ENCODE measurements at places on chromosomes 6 and 20. TPM values are rescaled to one million over a fixed set of nuclear protein-coding genes. Genes with fewer than 3 reads are reported as not detected.

Gene KCNQ2
- polyA plus RNA-seq = 9.0 TPM

GRCh38 chr20:50655311-50655880, 35.9 kb downstream of the RIPOR3 start:
- DNase-seq = no peak

GRCh38 chr6:150936021-150936555, 70.6 kb downstream of the MTHFD1L start:
- no peak for DNase-seq

- peak; percentile 66 for DNase-seq
Observed at GRCh38 chr20:33209789-33210188, 7.4 kb upstream of the BPIFA3 start.

Gene TEAD3
- polyA plus RNA-seq = 37.1 TPM

DNA sequence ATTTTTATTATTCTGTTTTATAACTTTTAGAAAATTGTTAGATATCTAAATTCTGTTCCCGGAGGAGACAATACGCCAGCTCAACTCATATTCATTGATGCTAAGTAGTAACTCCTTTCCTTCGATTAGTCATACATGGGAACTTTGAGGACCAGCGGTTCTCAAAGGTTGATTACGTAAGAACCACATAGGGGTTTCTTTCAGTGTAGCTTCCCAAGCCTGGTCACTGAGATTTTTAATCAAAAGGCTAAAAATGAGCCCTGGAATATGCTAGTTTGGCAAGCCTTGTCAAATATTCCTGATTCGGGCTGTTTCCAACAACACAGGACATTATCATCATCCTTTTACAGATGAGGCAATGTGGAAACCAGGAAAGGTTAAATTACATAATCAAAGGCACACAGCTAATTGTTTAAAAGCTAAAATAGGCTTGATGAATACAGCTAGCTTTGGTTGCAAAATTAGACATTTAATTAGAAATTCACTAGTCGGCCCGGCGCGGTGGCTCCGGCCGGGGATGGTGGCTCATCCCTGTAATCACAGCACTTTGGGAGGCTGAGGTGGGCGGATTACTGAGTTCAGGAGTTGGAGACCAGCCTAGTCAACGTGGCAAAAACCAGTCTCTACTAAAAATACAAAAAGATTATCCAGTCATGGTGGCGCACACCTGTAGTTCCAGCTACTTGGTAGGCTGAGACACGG, 14.6 kb upstream of the MEI4 start:
- DNase-seq = no peak

- DNase-seq = no peak
Observed at GRCh38 chr6:103783329-103783728, 1076.4 kb downstream of the HACE1 start.

DNA sequence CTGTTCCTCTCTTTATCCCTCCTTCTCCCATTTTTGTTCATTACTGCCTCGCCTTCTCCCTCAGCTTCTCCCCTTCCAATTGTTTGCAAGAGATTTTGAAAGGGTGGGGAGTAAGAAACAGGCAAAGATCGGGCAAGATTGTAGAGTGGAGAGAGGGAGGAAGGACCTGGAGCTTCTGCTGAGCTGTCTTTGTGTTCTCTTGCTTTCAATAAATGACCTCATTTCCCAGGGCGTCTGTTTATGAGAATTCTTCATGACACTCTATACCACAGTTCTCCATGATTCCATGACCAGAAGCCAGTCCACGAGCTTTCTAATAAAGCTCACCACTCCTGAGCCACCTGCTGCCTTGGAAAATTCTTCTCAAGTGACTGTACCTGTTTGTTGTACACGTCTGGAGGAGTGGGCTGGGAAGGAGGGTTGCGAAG, 50.0 kb upstream of the PLEKHG1 start:
- no peak for DNase-seq

GRCh38 chr20:4083098-4083865, 67.9 kb upstream of the RNF24 start:
- no peak for DNase-seq

DNA sequence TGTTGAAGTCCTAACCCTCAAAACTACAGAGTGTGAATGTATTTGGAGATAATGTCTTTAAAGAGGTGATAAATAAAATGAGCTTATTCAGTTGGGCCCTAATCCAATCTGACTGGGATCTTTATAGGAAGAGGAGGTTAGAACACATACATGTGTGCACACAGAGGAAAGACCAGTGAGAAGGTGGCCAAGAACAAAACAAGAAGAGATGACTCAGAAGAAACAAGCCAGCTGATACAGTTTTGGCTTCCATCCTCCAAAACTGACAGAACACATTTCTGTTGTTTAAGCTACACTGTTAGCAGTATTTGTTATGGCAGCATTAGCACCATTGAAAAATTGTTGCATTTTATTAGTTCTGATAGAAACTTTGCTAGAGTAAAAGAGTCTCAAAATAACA, 609.3 kb upstream of the IMPG1 start:
- DNase-seq = no peak

Gene TBXT
- not detected for polyA plus RNA-seq

Gene ATAT1
- 33.7 TPM for polyA plus RNA-seq

Gene UNC5CL
- 1.1 TPM for polyA plus RNA-seq

GRCh38 chr6:26043384-26044139, 43.7 kb upstream of the HFE start:
- DNase-seq = peak; percentile 97

- no peak for DNase-seq
Observed at GRCh38 chr6:155270561-155271091, 6.8 kb downstream of the CLDN20 start.

Gene SUPT3H
- 18.9 TPM for polyA plus RNA-seq

DNA sequence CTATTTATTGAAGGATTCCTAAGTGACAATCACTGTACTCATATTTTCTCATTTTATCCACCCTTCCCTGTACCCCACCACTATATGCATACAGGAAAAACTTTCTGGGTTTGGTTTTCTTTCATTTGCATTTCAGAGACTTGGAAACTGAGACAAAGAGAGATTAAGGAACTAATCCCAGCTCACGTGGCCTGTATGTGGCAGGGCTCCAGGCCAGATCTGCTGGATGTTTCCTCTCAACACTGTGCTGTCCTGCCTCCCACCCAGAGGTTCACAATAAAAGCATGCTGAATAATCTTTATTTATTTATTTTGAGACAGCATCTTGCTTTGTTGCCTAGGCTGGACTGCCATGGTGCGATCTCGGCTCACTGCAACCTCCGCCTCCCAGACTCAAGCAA, 50.2 kb downstream of the CEP162 start:
- DNase-seq = no peak

DNA sequence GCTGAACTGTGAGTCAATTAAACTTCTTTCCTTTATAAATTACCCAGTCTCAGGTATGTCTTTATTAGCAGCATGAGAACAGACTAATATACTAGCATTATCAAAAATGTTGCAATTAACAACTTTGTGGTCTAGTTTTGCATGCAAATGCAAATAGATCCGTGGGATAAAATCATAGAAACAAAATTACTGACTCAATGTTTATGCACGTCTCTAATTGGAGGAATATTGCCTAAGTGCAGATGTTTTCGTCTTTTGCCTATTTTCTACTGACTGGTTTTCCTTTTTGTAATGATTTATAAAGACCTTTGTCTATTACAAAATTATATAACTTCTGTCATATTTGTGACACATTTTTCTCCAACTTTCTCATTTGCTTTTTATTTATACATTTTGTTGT, 51.9 kb downstream of the SYNE1 start:
- no peak for DNase-seq

Gene RAET1E
- polyA plus RNA-seq = 0.44 TPM

DNA sequence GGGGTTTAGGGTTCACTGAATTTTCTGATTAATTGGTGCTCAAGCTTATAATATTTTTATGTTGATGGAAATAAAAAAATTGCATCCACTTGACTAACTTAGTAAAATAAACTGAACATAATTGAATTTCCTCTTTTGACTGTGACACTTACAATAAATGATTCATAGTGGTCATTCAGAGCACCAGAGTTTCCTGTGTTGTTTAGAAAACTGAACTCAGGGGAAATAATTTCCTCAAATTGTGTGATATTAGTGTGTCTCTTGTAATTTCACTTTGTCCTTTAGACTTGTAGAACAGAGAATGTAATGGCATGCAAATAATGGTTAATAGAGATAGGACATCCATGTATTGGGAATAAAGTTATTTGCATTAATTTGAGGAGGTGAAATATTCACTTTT, 319.7 kb upstream of the MAN1A1 start:
- no peak for DNase-seq

GRCh38 chr20:51712501-51713212, 55.5 kb downstream of the ATP9A start:
- DNase-seq = no peak

- no peak for DNase-seq
Observed at GRCh38 chr6:150254770-150255169, 111.9 kb downstream of the PPP1R14C start.

- DNase-seq = no peak
Observed at GRCh38 chr20:48203252-48203651, 418.0 kb upstream of the SULF2 start.

GRCh38 chr6:1615151-1615852, 5.6 kb downstream of the FOXC1 start:
- no peak for DNase-seq

GRCh38 chr20:49482621-49483017, at the start of gene KCNB1:
Gene KCNB1, minus strand, starts transcription at chr20:49482668. Its CDS starts 188 bp downstream, at chr20:49482480.
- DNase-seq = peak; percentile 71

GRCh38 chr6:140012150-140012549, 637.7 kb upstream of the CITED2 start:
- DNase-seq = no peak

Gene CYP21A2
- polyA plus RNA-seq = 1.1 TPM

Gene MOG
- not detected for polyA plus RNA-seq

Gene EBF4
- 28.0 TPM for polyA plus RNA-seq

DNA sequence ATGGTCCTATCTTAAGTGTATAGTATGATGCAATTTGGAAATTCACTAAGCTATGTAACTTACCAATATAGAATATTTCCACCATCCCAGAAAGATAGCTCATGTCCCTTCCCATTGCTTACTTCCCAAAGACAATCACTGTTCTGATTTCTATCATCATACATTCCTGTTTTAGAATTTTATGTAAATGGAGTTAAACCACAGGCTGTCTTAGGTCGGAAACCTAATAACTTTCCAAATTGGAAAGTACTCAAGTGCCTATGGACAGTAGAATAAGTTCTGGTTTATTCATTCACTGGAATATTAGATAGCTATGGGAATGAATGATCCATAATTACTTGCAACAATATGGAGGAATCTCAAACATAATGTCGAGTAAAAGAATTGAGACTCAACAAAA, 20.1 kb downstream of the ENPP3 start:
- no peak for DNase-seq

DNA sequence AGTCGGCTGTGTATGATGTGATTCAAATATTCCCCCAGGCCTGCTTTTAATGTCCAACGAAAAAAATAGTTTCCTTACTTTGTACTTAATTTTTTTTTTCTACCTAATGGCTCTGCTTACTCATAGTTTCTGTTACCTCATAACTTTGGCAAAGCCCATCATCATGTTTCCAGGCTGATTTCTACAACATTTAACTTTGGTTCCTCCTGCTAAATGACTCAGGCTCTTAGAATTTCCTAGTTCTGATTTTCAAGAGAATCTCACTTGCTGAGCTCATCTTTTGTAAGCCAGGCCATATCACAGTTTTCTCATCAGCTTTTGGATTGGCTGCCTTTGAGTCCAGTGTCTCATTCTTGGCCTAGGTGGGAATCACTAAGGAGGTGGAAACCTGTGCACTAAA, 323.1 kb downstream of the HDGFL1 start:
- no peak for DNase-seq

- DNase-seq = no peak
Observed at GRCh38 chr6:68625998-68626397, 9.1 kb upstream of the ADGRB3 start.

Gene BPIFB2
- not detected for polyA plus RNA-seq

DNA sequence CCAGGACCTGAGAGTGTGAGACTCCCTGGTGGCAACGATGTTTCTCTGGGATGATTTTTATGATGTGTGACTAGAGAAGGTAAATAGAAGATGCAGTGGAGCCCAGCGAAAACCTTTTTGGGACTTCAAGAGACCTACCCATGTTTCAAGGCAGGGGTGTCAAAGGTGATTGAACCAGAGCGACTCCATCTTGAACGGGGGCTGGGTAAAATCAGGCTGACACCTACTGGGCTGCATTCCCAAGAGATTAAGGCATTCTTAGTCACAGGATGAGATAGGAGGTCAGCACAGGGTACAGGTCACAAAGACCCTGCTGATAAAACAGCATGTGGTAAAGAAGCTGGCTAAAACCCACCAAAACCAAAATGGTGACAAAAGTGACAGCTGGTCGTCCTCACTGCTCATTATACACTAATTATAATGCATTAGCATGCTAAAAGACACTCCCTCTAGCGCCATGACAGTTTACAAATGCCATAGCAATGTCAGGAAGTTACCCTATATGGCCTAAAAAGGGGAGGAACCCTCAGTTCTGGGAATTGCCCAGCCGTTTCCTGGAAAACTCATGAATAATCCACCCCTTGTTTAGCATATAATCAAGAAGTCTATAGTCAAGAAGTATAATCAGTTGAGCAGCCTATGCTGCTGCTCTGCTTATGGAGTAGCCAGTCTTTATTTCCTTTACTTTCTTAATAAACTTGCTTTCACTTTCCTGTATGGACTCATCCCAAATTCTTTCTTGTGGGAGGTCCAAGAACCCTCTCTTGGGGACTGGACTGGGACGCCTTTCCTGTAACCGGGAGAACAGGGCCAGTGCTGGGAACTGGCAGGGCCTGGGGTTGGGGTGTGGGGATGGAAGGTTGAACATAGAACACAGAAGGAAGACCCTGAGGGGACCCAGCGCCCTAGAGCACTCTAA, 526.4 kb downstream of the QKI start:
- DNase-seq = no peak

- DNase-seq = no peak
Observed at GRCh38 chr20:20292472-20292871, 75.4 kb upstream of the INSM1 start.

DNA sequence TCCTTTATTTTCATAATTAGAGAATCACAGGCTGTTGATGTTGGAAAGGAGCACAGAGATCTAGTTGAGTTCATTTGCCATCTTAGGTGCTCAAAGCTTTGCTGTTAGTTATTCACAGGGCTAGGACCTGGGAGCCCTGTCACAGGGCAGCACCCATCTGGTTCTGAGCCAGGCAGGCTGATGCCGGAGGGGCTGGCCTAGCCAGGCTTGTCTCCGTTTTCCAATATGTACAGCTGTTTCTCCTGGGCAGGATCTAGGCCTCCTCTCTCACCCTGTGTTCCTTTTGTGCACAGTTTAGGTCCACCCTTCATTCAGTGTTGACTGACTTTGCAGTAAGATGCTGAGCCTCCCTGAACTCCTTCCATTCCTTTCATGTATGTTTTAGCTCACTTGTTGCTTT, 33.4 kb downstream of the LRRC1 start:
- DNase-seq = no peak

Gene RAD21L1
- not detected for polyA plus RNA-seq

All from left renal pelvis (tissue), 4 donors.